Naive thymus-derived CD8-positive, alpha-beta T cell (primary cell): ENCODE measurements at places on chromosomes 11 and 22. TPM values are rescaled to one million over a fixed set of nuclear protein-coding genes. Genes with fewer than 3 reads are reported as not detected.

P4HA3 gene
- not detected for total RNA-seq

DNA sequence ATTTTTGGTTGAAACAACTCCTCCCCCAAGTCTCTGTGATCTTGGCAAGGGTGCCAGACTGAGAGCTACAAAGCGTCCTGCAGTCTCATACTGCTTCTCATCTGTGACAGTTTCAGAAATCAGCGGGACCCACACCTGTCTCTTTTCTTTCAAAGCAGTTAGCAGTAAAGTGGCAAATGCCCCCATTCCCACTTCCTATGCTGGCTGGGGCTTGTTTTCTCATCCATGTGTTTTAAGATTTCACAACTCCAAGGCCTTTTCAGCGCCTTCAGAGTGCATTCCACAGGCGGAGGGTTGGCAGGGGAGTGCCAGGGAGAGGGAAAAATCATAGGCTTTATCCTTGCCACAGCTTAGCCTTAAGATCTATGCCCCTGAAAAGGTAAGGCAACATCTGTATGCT is 493.5 kb downstream of the OPCML start:
- H3K4me3 ChIP-seq = no peak overlapping the region
- no peaks in the 10 kb centered on the region for H3K36me3 ChIP-seq

GSTT2B gene
- total RNA-seq = not detected

DNA sequence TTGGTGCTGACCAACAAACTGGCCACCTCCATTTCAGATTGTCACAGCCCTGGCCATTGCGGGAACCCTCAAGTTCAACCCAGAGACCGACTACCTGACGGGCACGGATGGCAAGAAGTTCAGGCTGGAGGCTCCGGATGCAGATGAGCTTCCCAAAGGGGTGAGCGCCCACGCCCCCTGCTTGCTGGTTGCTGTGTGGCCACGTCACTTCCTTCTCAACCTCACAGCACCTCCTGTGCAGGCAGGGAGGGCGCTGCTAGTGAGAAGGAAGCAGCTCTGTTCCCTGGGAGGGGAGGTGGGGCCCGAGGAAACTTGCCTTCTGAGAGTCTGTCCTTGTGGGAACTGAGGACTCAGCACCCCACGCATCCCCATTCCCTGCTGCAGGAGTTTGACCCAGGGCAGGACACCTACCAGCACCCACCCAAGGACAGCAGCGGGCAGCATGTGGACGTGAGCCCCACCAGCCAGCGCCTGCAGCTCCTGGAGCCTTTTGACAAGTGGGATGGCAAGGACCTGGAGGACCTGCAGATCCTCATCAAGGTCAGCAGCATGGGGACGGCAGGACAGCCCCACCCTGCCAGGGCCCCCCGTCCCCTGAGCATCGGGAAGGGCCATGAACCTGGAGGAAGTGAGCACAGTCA is 19.3 kb downstream of the POLR3H start:
- DNase-seq = peak; percentile 45
- peak overlapping the region; percentile 89 for H3K27ac ChIP-seq
- H3K4me1 ChIP-seq = peaks cover 9% of the 10 kb centered on the region

- H3K4me3 ChIP-seq = no peak overlapping the region
- peaks cover 8% of the 10 kb centered on the region for H3K36me3 ChIP-seq
- H3K27me3 ChIP-seq = no peaks in the 10 kb centered on the region
- DNase-seq = no peak
Observed at GRCh38 chr11:3894128-3894731, 38.8 kb downstream of the STIM1 start.

TIRAP gene
- total RNA-seq = 22.1 TPM

GRCh38 chr11:74276581-74276980 is 34.9 kb downstream of the P4HA3 start:
- H3K4me3 ChIP-seq = no peak overlapping the region
- no peaks in the 10 kb centered on the region for H3K36me3 ChIP-seq
- H3K27me3 ChIP-seq = peaks cover 11% of the 10 kb centered on the region
- no peak overlapping the region for H3K27ac ChIP-seq
- H3K4me1 ChIP-seq = no peaks in the 10 kb centered on the region
- no peak for DNase-seq

PI4KA gene
- 148 TPM for total RNA-seq

ANGPTL5 gene
- total RNA-seq = not detected

PDE2A gene
- total RNA-seq = 1.9 TPM

HEPN1 gene
- not detected for total RNA-seq

DNA sequence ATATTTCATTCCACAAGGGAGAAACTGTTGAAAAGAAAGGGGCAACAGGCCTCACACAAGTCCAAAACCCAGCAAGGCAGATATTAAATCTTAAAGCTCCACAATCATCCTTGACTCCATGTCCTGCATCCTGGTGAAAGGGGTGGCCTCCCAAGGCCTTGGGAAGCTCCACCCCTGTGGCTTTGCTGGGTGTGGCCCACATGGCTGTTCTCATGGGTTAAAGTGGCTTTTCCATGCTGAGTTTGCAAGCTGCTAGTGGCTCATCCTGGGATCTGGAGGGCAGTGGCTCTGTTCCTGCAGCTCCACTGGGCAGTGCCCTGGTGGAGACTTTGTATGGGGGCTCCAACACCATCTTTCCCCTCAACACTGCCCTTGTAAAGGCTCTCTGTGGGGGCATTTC is 106.4 kb downstream of the CTNND1 start:
- no peak for DNase-seq
- H3K27me3 ChIP-seq = peaks cover 2% of the 10 kb centered on the region
- H3K27ac ChIP-seq = no peak overlapping the region
- H3K4me1 ChIP-seq = peaks cover 4% of the 10 kb centered on the region
